ENCODE measurements at places on chromosomes 5 and 9.

- no peak for DNase-seq
Measured at GRCh38 chr9:69818750-69819345, 1.8 kb upstream of the CFAP95 start.

DNA sequence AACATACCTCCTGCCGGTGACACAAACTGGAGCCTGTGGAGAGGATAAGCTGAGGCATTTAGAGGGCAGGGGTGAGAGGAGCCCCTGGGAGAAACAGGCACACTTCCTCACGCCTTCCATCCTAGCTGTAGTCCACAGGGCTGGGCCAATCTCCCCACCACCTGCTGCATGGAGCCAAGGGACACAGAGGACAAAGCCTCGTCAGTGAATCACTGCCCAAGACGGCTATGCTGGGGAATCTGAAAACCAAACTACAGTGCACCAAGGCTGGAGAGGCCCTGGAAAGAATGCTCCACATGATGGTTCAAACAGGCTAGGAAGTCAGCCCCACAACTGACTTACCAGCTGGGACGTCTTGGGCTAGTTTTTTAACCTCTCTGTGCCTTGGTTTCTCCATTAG lies 57.0 kb downstream of the SHB start:
- DNase-seq = no peak

- DNase-seq = no peak
Measured at GRCh38 chr5:140633501-140633900, 526 bp upstream of the CD14 start.

GRCh38 chr5:173303878-173304590 lies 24.2 kb downstream of the STC2 start:
- no peak for DNase-seq

DNA sequence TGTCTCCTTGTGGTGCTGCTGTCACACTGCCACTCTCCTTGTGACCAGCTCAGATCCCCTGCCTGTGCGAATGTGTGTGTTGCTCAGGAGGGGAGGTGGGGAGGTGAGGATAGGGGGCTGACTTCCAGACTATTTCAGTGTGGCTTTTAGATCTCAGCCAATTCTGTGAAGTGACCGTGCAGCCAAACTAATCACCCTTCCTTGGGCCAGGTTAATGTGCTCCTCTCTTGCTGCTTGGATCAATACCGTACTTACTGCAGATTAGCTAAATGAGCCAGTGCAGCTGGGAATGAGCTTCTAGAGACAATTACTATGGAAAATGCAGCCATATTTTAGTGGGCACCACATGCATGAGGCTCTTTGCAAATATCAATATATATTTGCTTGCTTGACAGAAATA lies 206.0 kb downstream of the MELK start:
- DNase-seq = no peak

GRCh38 chr5:76808141-76808691 lies 10.6 kb upstream of the F2RL1 start:
- DNase-seq = no peak

- no peak for DNase-seq
Measured at GRCh38 chr5:1503241-1504068, 20.3 kb downstream of the LPCAT1 start.

- no peak for DNase-seq
Measured at GRCh38 chr5:79105868-79106267, 5.7 kb upstream of the BHMT start.

- DNase-seq = no peak
Measured at GRCh38 chr5:143772621-143773020, 39.3 kb upstream of the HMHB1 start.

DNA sequence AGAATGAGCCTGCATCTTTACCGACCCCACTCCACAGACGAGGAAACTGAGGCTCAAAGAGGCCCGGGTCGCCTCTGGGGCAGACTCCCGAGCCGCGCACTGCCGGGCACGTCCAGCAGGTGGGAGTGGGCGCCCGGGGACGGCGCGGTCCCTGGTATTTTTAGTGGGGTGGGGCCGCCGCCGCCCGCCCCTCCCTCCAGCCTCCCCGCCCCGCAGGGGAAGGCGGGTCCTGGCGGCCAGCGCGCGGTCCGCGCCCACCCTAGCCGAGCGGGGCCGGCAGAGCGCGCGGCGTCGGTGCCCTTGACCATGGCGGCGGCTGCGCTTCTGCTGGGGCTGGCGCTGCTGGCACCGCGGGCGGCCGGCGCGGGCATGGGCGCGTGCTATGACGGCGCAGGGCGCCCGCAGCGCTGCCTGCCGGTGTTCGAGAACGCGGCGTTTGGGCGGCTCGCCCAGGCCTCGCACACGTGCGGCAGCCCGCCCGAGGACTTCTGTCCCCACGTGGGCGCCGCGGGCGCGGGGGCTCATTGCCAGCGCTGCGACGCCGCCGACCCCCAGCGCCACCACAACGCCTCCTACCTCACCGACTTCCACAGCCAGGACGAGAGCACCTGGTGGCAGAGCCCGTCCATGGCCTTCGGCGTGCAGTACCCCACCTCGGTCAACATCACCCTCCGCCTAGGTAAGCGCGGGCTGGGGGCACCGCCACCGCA lies at the start of gene LAMC3:
LAMC3 (plus strand) TSS at position 266 of the 710 bp plus-strand sequence; CDS start at position 307, 41 bp downstream.
- DNase-seq = no peak

DNA sequence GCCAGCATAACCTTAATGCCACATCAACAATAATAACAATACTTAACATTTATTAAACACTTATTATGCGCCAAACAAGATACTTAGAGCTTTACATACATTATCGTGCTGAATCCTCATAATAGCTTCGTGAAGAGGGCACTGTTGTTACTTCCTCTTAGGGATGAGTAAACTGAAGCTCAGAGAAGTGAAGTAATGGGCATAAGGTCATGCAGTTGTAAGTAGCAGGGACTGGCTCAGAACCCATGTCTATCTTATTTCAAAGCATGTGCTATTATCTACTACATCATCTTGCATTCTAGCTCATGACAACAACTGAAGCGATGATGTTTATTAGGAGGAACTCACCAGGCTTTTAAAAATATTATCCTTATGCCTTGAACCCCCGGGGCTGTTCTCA lies 34.9 kb upstream of the PPP3R2 start:
- DNase-seq = no peak

DNA sequence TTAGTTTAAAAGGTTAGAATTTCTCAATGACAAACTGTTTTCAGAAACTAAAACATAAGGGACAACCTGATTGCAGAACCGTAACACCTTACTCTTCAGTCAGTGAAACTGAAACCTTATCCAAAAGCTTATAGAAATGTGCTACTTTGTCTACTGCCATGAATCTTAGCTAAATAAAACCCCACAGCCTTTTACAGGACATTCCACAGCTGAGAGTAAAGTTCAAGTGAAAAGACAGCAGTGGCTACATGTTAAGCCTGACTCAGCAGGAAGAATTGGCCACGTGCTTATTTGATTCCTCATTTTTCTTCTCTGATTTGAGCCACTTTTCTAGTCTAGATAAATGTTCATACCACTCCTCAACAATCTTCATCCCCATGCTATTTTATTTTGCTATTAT lies 278.7 kb upstream of the ISL1 start:
- DNase-seq = no peak

GRCh38 chr9:21828853-21829410 lies 26.5 kb downstream of the MTAP start:
- no peak for DNase-seq

GRCh38 chr5:91643797-91644196 lies 260.7 kb upstream of the ARRDC3 start:
- no peak for DNase-seq

DNA sequence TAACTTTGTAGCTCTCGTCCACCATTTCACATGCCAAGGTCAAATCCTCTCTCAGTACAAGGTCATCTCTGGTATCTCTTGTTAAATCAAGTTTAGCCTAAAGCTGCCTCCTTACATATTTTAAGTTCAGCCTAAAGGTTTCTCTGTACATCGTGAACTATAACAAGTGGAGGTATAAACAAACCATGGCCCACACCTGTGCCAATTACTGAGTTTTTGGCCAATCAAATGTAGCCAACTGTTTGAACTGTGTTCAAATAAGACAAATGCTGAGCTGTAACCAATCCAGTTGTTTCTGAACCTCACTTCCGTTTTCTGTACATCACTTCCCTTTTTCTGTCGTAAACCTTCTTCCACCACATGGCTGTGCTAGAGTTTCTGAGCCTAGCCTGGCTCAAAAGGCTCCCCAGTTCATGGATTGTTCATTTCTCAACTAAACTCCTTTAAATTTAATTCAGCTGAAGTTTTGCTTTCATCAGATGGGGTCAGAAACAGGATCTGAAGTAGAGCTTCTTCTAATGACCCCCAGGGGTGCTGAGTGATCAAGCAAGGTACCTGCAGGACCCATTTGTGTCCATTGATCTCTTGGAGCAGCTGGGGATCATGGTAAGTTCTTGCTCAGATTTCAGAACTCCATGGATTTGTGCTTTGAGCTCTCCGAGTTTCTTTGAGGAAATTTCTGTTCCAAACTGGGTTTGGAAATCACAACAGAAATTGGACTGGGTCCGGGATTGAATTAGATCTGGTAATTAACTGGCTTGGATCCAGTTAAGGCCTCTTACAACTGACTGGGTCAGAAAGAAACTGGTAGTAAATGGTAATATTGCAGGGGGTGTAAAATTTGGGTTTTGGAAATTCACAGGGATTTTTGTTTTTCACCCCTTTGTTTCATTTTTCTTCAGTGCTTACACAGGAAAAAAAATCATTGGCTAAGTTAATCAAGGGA lies 11.0 kb upstream of the NANS start:
- DNase-seq = no peak

DNA sequence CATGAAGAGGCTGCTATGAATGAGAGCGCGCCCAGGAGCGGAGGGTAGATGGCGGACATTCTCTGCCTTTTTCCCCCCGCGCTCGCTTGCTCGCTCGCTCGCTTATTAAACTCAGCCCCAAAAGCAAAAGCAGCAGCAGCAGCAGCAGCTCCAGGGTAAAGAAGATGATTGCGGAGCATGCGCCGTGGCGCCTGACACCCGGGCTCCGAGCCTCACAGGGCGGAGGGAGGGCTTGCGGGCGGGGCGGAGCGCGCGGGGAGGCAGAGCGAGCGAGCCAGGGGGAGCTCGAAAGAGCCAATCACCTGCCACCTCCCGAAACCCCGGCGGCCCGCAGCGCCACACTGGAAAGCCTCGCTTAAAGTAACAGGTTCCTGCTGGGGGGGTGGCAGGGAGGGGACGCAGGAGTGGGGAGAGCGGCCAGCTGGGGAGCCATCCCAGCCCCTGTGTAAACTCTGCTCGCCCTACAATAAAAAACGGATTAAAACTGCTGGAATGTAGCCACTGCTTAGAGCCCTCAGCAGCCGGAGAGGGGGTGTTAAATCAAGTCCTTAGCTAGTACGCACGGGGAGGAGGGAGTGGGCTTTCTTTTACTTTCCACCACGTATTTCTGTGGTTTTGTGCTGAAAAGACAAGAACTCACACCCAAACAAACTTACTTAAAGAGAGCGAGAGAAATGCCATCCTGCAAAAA lies at the start of gene MLLT3:
MLLT3 (minus strand) TSS at position 170 of the 691 bp plus-strand sequence.
- DNase-seq = peak; percentile 97

DNA sequence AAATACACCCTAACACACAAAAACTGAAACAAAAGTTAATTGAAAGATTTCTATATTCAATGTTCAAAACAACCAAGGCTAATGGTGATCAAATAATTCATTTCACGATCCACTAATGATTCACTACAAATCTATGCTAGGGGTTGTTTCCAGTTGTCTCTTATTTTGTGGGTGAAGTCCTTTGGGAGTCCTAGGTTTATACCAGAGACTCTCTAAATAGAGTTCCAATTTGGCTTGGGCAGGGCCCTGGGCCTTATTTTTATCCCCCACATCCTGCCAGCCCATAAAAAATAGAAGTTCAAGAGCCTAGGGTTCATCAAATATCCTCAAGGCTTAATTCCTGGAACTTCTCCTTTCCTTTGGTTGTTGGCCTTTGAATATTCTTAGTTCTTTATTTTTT lies 26.1 kb downstream of the SREK1IP1 start:
- no peak for DNase-seq

DNA sequence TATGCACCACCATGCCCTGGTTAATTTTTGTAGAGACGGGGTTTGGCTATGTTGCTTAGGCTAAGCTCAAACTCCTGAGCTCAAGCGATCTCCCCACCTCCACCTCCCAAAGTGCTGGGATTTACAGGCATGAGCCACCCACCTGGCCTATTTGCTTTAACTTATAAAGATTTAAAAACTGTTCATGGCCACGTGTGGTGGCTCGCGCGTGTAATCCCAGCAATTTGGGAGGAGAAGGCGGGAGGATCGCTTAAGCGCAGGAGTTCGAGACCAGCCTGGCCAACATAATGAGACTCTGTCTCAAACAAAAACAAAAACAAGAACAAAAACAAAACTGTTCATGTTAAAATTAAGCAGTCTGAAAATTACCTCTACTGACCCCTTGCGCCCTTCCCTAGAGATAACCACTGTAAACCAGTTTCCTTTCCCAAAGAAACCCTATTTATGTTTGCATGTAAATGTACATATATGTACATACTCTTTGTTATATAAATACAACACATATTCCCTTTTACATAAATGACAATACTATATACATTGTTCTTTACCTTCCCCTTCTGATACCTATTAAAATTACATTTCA lies 1.5 kb downstream of the AK6 start:
- DNase-seq = no peak

GRCh38 chr5:32583582-32584232 lies 1.6 kb upstream of the SUB1 start:
- no peak for DNase-seq

- no peak for DNase-seq
Measured at GRCh38 chr5:6273090-6273735, 105.1 kb downstream of the MED10 start.

- no peak for DNase-seq
Measured at GRCh38 chr5:134005417-134006061, 764 bp upstream of the VDAC1 start.

DNA sequence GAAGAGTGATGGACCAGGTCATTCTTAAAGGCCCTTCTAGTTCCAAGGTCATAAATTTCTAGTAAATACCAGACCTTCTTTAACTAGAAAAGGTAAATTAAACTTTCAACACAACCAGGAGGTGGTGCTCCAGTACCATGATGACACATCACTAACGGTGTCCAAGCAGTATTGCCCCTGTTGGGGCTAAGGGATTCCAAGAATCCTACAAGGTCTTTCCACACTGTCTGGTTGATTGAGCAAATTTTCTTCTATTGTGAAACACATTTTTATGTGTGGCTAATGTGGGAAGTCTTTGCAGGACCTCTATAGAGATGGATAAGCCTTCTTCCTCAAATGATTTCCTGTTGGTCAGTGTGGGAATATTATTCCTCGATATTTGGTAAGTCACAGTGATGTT lies 459.6 kb upstream of the PAPPA start:
- no peak for DNase-seq

DNA sequence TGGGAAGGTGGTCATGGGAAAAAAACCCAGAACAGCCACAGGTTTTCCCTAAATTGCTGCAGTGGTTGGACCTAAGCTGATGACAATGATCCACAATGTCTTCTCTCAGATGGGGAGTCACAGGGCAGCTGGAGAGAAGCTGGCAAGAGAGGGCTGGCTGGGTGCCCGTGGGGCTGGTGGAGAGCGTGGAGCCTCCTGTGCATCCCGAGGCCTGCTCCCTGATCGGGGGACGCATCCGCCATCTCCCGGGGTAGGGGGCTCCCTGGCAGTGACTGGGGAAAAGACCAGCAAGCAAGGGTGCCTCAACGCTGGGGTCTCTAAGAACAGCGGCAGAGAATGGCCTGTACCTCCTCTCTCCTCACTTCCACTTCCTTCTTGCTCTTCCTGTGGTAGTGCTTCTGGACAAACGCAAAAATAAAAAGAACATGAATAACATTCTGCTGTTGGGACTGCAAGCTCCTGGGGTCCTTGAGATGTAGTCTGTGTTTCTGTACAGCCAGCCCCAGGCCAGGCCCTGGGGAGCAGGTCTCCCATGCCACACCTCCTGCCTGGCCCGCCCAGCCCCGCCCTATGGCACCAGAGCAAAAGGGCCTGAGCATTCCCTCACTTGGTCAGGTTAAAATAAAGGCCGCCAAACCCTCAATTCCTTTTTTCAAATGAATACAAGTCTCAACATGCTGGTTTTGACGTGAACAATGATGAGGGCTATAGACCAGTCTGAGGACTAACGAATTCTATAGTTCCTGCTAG lies 7.0 kb upstream of the MRNIP start:
- DNase-seq = no peak
